ENCODE measurements at places on chromosomes 11 and 22.

GRCh38 chr11:60899046-60899936, 7.1 kb downstream of the PRPF19 start:
- DNase-seq: peak; percentile 34

GRCh38 chr11:82981852-82982251, 80.3 kb downstream of the DDIAS start:
- no peak for DNase-seq

DNA sequence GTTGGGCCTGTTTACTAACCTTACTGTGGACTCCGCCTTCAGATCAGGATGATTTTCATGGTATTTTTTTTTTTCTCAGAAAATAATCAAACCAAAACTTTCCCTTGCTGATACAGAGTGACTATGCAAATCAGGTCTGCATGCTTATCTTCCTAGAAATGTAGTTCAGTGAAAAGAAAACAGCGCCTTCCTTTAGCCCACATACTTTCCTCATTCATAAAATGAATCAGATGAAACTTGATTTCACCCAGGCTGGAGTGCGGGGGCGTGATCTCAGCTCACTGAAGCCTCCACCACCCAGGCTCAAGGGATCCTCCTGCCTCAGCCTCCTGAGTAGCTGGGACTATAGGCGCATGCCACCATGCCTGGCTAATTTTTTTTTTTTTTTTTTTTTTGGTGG, 26.0 kb downstream of the ZNRF3 start:
- no peak for DNase-seq

GRCh38 chr11:87265979-87266378, 228.2 kb downstream of the TMEM135 start:
- no peak for DNase-seq

DNA sequence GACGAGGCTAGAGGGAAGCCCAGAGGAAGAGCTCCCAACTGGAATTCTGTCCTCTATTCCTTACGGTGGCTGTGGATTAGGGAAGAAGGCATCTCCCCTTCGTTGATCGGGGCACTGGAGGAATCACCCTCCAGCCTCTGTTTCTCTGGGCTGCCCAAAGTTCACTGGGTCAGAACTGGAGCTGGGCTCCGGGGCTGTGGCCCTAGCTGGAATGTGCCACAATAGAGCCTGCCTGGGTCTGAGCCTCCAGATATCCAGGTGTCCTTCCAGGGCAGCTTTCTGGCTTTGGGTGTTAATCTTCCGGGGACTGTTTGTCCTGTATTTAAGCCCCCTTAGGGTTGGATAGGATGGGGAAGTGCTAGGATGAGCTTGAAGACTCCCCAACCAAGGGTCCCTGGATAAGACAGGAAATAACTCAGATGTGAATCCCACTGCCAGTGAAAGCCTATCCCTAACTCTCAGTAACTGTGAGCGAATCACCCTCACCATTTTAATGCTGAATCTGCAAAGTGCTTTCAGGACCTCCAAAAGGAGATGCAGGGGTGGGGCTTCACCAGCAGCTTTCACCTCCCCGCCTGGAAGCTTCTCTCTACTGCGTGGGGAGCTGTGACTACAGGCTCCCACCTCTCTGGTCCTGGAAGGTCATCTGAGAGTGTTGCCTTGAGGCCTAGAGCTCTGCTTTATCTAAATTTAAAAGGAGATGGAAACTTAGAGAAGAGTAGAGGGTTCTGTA, 9.5 kb downstream of the YPEL4 start:
- no peak for DNase-seq

- no peak for DNase-seq
Observed at GRCh38 chr11:44305470-44306051, 4.4 kb downstream of the ALX4 start.

- DNase-seq: no peak
Observed at GRCh38 chr11:69640260-69640994, 529 bp upstream of the CCND1 start.

GRCh38 chr11:120867988-120868387, 155.9 kb upstream of the TBCEL start:
- DNase-seq: no peak

DNA sequence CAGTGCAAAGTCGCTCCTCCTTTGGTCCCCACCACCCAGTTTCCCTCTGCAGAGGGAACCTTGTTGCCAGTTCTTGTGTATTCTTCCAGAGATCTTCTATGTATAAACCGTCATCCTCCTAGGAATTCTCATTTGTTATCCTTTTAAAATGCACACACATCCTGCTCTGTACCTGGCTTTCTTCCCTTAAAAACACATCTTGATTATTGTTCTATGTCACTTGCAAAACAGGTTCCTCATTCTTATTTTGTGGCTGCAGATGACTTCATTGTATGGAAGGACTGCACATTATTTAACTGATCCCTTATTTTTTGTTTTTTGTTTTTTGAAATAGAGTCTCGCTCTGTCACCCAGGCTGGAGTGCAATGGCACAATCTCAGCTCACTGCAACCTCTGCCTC, 26.6 kb upstream of the SYT7 start:
- no peak for DNase-seq
